ENCODE measurements at places on chromosomes 12 and 14. TPM values are rescaled to one million over a fixed set of nuclear protein-coding genes. Genes with fewer than 3 reads are reported as not detected.

The ZNF10 gene
- total RNA-seq, result 6.6 TPM

GRCh38 chr12:9925705-9926393, 6.3 kb downstream of the CLEC2A start:
- no peaks in the 10 kb centered on the region for H3K36me3 ChIP-seq
- no peaks in the 10 kb centered on the region for H3K27me3 ChIP-seq
- no peak overlapping the region for H3K27ac ChIP-seq
- DNase-seq, result peak; percentile 57

- H3K27ac ChIP-seq, result no peak overlapping the region
- no peak overlapping the region for H3K4me3 ChIP-seq
- DNase-seq, result no peak
- H3K27me3 ChIP-seq, result no peaks in the 10 kb centered on the region
Observed at GRCh38 chr14:68539241-68539737, 253.6 kb downstream of the ZFP36L1 start.

- no peak overlapping the region for H3K27ac ChIP-seq
- H3K4me1 ChIP-seq, result peaks cover under 1% of the 10 kb centered on the region
- H3K27me3 ChIP-seq, result no peaks in the 10 kb centered on the region
- no peak for DNase-seq
- H3K36me3 ChIP-seq, result peaks cover 84% of the 10 kb centered on the region
Observed at GRCh38 chr12:50127546-50127945, 15.5 kb downstream of the COX14 start.

DNA sequence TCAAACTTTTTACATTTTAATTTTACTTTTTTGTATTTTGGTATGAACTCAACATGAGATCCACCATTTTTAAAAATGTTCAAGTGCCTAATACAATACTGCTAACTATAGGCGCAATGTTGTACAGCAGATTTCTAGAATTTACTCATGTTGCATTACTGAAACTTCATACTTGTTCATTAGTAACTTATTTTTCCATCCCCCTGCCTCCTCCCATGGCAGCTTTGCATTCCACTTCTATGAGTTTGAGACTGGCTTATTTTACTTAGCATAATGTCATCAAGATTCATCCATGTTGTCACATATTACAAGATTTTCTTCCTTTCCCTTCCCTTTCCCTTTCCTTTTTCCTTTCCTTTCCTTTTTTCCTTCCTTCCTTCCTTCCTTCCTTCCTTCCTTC, 825.9 kb downstream of the SLC16A7 start:
- H3K36me3 ChIP-seq, result no peaks in the 10 kb centered on the region
- H3K4me1 ChIP-seq, result no peaks in the 10 kb centered on the region
- H3K27me3 ChIP-seq, result no peaks in the 10 kb centered on the region
- DNase-seq, result no peak
- H3K27ac ChIP-seq, result no peak overlapping the region
- no peak overlapping the region for H3K4me3 ChIP-seq

GRCh38 chr14:54787261-54787660, 115.4 kb downstream of the GCH1 start:
- DNase-seq, result no peak
- no peak overlapping the region for H3K27ac ChIP-seq
- peaks cover 50% of the 10 kb centered on the region for H3K36me3 ChIP-seq
